Body of pancreas (tissue), 4 donors: ENCODE measurements at places on chromosomes 7 and 10.
A peak's percentile ranks its signal among the peaks of the same experiment; 100 is the strongest.

- peak; percentile 47 for DNase-seq
These were observed 45.8 kb upstream of the SRRM3 start for GRCh38 chr7:76155938-76156337.

DNA sequence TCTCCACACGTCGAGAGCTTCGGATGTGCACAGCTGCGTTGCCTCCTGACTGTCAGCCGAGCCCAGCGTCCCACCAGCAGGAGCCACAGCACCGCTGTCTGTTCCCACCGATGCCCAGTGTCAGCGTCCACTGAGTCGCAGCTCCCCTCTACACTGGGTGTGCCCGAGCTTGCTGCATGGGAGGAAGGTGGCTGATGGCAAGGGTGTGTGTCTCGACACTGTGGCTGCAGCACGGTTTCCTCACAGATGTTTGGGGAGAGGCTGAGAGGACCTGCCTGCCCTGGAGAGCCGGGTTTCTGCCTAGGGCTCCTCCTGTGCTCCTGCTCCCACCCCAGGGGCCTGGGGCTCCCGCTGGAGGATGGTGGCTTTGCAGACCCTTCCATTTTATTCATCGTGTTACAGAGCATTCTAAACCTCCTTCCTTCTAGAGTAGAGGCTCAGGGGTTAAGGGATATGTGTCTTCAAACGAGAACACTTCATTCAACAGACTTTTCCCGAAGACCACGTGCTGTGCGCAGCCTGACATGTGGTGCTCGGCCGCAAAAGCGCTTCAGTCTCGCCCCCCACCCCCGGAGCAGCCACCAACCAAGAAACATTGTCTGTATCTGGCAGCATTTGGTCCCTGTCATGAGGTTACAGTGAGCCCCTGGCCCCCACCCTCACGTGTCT is 384.8 kb downstream of the DNAJB6 start:
- DNase-seq: no peak

DNA sequence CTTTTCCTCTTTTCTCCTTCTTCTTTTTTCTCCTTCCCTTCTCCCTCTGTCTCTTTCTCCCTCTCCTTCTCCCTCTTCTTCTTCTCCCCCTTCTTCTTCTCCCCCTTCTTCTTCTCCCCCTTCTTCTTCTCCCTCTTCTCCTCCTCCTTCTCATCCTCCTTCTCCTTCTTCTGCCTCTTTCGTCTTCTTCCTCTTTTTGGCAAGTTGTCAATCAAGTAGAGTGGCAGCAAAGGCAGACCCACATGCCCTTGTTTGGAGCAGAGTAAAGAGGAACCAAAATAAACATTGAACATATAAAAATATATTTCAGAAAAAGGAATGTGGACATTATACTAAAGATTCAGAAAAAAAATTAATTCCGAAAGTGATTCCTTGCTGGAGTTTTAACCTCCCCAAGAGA is 59.6 kb upstream of the ZNF33B start:
- DNase-seq: no peak

GRCh38 chr10:48774416-48775205 is 89.9 kb downstream of the WDFY4 start:
- DNase-seq: no peak

- no peak for DNase-seq
These were observed 683.9 kb downstream of the MAGI2 start for GRCh38 chr7:78769481-78770101.

DNA sequence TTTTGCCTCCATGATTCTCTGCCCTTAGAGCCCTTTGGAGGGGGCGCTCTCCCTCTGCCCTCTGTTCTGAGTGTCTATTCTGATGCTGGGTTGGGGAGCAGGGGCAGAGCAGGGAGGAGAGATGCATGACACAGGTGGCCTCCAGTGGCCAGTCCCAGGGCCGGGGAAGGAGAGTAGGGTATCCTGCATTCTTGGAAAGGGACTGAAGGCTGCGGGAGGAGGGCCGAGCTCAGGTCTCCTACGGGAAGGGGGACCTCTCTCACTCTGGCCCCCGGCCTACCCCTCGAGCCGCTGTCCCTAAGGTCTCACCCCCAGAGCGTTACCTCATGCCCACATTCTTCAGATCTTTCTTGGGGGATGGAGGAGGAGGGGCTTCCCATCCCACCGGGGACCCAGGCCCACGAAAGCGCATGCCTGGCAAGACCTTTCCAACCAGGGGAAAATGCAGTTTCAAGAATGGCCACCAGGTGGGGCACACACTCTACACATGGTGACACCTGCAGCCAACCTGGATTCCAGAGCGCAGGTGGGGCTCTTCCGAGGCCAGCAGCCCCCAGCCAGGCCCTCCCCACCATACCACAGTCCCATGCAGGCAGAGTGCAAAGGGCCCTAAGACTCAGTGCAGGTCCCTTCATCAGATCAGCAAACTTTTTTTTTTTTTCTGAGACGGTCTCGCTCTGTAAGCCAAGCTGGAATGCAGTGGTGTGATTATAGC is 86.4 kb downstream of the MYL10 start:
- DNase-seq: peak; percentile 78

DNA sequence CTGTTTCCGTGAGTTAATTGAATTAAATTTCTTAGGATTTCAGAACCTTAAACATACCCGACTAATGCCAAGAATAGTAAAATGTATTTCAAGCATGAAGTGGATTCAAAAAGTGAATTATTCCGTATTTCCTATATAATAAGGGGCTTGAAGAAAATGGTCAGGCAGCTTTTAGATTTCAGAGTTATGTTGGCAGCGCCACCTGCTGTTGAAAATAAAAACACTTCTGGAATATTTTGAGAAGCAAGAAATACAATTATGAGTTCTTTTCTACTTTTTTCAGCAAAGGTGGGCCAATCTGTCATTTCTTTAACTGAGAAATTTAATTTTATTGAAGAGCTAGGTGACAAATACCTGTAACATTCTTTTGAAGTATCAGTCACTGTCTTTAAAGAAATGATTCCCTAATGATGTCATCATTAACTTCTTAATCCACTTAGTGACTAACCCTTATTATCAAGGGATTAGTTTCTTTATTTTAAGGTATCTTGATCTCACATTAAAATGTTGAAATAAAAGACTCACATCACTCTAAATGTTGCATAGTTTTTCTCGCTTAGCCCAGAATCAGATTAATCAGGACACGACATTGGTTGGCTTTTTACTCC is 36.6 kb upstream of the AGR3 start:
- DNase-seq: peak; percentile 26
